ENCODE measurements at places on chromosomes 11 and 22. TPM values are rescaled to one million over a fixed set of nuclear protein-coding genes. Genes with fewer than 3 reads are reported as not detected.

The CALCA gene
- total RNA-seq: not detected

The JHY gene
- total RNA-seq: 2.2 TPM

The CCDC87 gene
- not detected for total RNA-seq

The PKP3 gene
- total RNA-seq: 7.3 TPM

The KCNK7 gene
- not detected for total RNA-seq

The RIMBP3B gene
- 0.12 TPM for total RNA-seq

The POTEH gene
- 3.8 TPM for total RNA-seq

The PHLDB1 gene
- 36.8 TPM for total RNA-seq

The UBQLN3 gene
- total RNA-seq: not detected

The HTR3A gene
- total RNA-seq: not detected

The MAPK8IP2 gene
- 3.7 TPM for total RNA-seq

The MGAT3 gene
- 0.86 TPM for total RNA-seq

The DAGLA gene
- 0.91 TPM for total RNA-seq

The TRMT2A gene
- 36.6 TPM for total RNA-seq

The LRRN4CL gene
- total RNA-seq: 0.98 TPM

DNA sequence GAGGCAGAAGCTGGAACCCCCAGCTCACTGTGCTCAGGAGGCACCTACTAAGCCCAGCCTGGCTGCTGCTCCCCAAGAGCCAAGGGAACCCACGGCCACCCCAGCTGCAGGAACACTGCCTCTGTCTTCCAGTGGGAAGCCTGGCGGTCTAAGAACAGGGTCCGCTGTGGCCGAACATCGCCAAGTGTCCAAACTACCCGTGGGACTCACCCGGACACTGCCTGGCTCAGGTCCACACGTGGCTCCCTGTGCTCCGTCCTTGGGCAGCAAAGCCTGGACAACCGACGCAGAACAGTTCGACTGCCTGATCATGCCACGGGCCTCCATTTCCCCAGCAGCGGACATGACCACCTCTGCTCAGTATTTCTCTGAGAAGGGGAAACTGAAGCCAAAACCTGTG is 747.0 kb downstream of the BRD1 start:
- no peak for DNase-seq

DNA sequence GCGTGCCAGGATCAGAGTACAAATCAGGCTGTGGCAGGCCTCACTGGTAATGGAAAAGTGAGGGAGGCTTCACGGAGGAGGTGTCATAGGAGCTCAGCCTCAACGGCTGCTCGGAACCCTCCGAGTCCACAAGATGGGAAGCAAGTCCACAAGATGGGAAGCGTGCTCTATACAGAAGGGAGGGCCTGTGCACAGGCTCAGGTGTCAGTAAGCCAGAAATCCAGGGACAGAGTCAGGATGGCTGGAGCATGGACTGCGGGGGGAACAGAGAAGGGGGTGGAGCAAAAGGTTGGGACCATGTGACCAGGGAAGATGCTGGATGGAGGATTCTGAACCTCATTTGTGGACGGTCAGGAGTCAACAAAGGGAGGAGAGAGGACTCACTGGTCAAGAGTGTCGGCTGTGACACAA is 3.4 kb upstream of the DPP3 start:
- no peak for DNase-seq

DNA sequence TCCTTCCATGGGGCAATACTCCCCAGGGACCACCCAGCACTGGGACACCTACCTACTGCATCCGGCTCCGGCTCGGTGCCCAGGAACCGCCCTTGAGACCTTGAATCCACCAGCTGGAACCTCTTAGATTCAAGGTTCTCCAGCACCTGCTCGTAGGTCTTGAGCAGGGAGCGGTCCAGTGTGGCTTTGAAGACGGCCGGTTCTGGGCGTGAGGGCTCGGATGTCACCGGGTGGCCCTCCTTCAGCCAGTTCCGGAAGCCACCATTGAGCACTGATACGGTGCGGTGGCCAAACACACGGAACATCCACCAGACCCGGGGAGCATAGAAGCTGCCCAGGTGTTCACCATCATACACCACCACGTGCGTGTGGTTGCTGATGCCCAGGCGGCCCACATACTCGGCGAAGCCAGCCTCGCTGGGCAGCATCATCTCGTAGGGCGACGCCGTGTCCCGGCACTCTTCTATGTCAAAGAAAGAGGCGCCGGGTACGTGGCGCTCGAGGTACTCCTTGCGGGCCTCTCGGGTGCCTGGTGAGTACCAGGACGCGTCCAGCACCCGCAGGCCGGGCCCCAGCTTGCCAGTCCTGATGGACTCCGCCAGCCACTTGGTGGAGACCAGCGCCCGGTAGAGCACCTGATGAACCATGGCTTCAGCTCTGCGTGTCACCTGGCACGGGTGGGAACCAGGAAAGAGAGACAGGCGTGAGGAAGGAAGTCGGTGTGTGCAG is 997 bp downstream of the TST start:
- DNase-seq: no peak

DNA sequence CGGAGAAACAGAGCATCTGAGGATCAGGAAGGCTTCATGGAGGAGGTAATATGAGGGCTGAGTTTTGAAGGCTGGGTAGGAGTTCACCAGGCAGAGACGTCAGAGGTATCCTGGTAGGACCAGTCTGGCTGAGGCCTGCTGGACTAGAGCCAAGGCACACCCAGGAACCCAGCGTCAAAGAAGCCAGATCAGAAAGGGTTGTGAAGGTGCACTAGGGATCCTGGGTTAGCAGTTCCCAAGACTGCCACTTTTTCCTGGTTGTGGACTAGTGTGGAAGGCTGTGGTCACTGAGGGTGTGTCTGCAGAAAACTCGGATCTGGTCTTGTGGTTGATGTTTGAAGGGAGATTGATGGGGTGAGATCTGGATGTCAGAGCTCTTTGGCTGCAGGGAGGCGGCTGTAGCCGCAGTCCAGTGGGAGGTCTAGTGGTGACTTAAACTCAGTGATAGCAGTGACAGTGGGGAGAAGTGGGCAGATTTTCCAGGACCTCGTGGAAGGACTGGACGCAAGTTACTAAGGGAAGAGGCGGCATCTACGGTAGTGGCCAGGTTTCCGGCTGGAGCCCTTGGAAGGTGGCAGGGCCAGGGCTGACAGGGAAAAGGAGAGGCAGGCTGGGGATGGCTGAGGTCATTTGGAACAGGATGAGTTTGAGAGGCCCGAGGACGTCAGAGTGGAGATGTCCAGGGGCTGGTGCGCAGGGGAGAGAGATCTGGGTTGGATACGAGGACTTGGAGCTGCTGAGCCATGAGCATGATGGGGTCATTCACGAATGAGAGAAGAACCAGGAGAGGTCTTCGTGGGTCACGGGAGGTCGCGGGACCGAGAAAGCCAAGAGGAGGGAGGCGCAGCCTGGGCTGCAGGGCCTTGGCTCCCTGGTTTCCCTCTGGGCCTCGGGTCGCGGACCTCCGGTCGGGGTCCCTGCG is 10.9 kb downstream of the RELA start:
- peak; percentile 36 for DNase-seq

DNA sequence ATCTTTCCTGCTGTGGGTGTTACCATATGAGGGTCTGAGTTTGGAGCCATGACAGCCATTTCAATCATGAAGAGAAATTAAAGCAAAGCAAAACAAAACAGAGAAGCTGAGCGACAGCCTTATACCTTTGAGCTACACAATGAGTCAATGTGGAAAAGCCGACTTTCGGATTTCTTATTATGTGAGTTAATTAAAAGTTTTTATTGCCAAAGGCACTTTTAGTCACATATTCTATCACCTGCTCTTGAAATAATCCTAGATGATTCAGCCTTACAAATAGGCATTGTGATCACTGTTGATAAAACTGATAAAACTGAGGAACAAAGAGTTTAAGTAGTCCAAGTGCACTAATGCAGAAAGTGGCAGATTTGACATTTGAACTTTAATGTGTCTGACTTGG is 381.9 kb upstream of the TENM4 start:
- no peak for DNase-seq

GRCh38 chr11:115334932-115335788 is 169.1 kb downstream of the CADM1 start:
- DNase-seq: peak; percentile 7

- peak; percentile 4 for DNase-seq
Observed at GRCh38 chr11:77636731-77637344, 756 bp downstream of the CLNS1A start.

DNA sequence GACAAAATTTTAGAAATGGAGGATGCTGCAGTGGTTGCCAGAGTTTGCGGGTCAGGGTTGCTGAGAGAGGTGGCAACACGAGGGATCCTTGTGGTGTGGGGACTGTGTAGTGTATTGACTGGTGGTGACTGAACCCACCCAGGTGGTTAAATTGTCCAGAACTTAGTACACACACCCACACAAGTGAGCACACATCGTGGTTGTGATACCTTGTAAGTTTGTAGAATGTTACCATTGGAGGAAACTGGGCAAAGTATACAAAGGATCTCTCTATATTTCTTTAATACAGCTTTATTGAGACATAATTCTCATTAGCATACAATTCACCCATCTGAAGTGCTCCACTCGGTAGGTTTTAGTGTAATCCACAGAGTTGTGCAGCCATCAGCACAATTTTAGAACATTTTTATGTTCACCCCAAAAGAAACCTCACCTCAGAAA is 56.1 kb downstream of the MED15 start:
- no peak for DNase-seq

DNA sequence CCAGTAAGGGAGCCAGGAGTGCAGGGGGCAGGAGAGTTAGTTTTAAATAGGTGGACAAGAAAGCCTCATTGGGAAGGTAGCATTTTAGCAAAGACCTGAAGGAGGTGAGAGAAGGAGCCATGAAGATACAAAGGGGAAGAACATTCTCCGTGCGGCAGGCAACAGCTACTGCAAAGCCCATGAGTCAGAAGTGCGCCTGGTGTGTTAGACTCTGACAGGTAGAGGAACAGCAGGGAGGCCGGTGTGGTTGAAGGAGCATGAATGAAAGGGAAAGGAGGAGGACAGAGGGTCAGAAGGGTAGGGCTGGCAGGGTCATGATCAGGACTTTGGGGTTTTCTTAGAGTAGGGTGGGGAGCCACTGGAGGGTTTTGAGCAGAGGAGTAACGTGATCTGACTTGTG is 34.5 kb upstream of the PAMR1 start:
- DNase-seq: no peak

GRCh38 chr11:80960381-80961029 is 1519.7 kb upstream of the TENM4 start:
- no peak for DNase-seq

DNA sequence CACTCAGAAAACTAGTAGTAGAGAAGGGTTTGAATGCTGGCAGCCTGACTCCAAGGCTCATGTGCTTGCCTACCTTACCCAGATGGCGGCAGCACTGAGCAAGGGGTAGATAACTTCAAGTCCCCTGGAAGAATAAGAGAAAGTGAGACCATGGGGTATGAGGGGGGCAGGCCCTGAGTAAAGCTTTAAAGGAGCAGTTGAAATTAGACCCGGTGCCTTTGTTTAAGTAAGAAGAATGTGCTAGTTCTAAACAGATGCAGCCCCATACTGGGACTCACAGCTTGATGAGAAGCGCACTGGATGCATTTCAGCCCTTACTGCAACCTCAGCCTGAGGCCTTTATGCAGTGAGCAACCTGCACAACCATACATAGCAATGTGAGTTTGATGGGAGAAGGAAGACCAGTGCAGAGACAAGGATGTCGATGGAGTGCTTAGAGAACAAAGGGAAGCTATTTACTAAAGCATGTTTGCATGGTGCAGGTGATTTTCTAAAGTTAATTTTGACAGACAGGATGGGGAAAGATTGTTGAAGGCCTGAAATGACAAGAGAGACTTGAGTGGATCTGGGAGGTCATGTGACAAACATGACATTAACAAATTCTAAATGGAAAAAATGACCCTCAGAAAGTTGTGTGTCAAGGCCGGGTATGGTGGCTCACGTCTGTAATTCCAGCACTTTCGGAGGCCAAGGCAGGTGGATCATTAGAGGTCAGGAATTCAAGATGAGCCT is 27.1 kb upstream of the TMA7B start:
- DNase-seq: peak; percentile 44

- no peak for DNase-seq
Observed at GRCh38 chr11:72600557-72600956, 73.7 kb downstream of the PDE2A start.

DNA sequence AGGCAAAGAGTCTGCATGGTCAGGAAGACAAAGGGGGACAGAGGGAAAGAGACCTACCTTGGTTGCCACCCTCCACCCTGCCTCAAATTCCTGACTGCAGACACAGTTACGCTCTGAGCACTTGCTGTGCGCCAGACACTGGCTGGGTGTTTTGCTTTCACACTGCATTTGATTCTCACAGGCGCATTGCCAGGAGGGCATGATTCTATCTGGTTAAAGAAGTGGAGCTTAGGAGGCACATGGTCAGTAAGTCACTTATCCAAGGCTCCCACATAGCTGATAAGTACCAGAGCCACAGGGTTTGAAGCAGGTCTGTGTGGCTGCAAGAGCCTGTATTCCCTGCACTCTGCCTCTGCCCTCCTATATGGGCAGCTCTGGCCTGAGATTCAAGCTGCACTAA is 103.9 kb downstream of the TIMP3 start:
- no peak for DNase-seq

- no peak for DNase-seq
Observed at GRCh38 chr11:103378931-103379330, 269.7 kb downstream of the DYNC2H1 start.

DNA sequence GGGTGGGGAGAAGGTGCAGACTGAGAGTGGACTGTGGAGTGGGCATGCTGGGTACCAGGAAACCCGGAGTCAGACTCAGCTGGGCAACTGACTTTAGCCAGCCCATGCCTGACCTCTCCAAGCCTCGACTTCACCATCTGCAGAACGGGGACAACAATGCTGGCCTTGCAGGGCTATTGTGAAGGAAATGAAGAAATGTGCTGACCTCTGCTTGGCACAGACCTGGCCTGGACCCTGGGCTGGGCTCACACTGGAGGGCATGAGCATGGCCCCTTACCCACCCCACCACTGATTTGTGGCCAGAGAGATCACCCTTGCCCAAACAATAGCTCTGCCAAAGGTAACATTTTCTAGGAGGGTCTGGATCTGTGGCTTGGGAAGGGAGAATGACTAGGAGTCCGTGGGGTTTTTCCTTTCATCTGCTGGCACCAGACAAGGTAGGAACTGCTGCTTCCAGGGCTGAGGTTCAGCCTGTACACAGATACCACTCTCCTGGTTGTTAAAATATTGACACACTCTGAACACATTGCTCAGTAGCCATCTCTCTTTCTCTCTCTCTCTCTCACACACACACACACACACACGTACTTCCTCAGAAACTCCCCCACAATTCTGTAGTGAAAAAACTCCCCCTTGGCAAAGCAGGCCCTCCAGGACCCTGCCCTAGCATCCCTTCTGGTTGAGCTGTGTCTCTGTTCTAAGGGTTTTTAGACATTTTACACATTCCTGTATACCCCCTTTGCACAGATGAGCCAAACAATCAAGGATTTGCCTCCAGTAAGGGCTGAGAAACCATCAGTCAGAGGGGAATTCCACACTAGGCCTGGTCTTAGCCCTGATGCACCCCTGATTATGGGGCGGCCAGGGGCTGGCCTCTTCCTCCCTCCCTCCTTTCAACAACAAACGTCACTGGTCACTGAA is 1.0 kb downstream of the MOGAT2 start:
- DNase-seq: no peak

GRCh38 chr11:75365711-75366181 is 14.3 kb upstream of the ARRB1 start:
- DNase-seq: no peak

Data from Daoy (cell line).